ENCODE measurements at places on chromosomes 7 and 10. TPM values are rescaled to one million over a fixed set of nuclear protein-coding genes. Genes with fewer than 3 reads are reported as not detected.

Gene ITGA8
- total RNA-seq, result not detected

DNA sequence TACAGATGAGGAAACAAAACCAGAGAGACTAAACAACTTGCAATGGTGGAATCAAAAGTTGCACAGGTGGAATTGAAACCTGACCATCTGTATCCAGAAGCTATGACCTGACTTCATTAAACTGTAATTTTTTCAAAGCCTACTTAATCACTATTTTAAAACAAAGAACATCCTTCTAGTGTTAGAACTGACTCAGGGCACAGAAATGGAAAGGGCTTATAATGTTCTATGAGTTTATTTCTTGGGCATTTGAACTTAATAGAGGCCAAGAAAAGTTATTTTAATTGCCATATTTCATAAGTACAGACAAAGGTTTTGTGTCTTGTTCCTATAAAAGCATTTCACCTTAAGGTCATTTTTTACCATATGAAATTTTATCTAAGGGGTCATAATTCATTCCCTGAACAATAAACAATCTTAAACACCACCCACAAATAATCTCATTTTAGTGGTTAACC is 8.8 kb downstream of the ITGB1 start:
- no peak for DNase-seq

DNA sequence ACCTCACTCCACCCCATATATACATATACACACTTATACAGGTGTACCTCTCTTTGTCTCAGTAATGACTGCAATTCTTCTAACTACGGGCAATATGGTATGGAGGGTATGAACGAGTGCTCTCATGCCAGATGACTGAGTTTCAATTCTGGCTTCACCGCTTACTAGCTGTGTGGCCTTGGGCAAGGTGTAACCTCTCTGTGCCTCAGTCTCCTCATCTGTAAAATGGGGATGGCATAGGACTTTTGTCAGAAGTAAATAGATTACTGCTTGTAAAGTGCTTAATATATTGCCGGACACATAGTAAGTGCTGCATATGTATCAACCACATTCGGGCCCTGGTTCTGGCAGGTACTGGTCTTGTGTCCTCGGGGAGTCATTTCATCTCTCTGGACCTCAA is 60.1 kb upstream of the IFRD1 start:
- no peak for DNase-seq

DNA sequence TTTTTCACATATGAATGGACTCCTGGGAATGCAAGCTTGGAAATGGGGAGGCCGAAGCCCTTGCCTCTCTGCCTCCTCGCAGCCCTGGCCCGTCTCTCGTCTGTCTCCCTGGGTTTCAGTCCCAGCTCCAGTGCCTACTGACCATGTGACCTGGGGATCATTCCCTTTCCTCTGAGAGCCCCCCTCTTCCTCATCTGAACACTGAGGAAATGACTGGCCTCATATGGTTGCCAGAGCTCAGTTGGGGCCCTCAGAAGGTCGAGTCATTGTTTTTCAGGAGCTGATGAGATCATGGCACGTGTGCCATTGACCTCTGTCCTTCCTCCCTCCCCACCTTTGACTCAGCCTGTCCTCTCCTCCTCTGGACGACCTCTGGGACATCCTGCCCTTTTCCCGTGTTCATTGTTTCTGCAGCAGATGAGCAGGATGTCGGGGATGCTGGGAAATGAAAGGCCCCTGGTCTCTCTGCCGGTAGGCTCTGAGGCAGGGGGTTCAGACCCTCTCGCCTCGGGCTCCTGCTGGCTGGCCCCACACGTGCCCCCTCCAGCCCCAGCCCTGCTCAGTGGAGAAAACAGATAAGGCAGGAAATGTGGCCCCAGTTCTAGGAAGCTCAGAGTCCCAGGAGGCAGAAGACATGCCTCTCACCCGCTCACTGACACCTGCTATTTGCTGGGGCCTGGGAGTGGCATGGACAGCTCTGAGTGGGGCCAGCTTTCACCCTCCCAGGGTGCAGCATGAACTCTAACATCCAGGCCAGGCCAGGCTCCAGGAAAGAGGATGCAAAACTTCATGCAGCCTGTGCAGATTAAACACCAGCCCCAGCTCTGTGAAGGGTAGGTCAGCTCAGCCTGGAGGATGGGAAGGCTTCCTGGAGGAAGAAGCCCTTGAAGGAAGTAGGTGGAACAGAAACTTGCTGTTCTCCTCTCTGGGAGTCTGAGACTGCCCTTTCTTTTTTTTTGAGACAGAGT is 8.3 kb upstream of the PPP1R35 start:
- DNase-seq, result no peak

Gene CFAP46
- 0.21 TPM for total RNA-seq

DNA sequence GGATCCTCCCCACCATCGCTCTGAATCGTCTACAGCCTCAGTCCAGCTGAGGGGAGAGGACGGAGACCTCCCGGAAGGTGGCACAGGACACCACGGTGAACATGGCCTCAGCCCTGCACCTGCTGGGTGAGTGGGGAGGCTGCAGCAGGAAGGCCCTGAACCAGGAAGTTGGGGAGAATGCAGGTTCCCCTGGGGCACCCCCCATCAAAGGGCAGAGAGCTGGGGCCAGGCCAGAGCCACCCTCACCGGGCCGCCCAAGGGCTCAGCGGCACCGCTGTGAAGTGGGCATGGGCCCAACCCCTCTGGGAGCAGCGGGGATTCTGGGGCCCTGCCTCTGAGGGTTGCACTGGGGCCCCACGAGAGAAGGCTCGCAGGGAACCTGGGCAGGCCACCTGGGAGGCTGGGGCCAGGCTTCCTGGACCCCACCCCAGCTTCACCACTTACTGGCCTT is 98.7 kb downstream of the MICALL2 start:
- no peak for DNase-seq

Gene ZNF727
- 1.1 TPM for total RNA-seq

Gene CYP26C1
- total RNA-seq, result 0.05 TPM

- DNase-seq, result no peak
Measured at GRCh38 chr7:93156884-93157283, 8.7 kb upstream of the SAMD9L start.

- peak; percentile 88 for DNase-seq
Measured at GRCh38 chr10:79196470-79197461, 128.0 kb downstream of the ZMIZ1 start.

DNA sequence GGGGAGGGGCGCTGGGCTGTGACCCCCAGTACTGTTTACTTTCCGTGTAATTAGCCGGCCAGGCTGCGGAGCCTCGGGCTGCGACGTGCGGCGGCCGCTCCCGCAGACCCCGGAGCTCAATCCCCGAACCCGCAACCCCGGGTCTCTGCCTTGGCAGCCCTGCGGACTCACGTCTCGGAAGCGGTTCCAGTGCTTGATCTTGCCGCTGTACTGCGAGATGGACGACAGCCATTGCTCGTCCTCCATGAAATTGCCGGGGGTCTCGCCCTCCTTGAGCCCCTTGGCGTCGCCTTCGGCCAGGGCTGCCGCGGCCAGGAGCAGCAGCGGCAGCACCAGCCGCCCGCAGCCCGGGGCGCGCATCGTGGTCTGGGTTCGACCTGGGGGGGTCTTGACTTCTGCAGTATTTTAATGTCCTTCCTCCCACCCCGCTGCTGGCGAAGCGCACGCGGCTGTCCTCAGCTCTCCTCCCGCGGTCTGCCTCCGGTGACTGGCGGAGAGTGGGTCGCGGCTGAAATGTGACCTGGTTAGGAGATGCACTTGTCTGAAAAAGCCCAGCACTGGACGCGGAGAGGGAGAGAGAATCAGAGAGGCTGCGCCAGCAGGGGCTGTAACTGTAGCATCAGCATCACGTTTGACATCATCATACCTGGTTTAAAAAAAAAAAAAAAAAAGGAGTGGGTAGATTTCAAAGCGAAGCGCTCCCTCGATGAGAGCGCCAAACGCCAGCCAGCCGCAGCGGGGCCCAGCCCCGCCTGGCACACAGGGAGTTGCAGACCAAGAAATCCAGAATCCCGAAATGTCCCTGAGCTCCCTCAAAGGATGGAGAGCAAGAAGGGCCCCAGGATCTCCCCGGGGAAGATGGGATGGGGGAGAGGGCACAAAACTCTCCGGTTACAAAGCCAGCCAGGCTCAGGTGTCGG is at the start of gene SPOCK2:
Gene SPOCK2, minus strand, starts transcription at position 583 of the 920 bp plus-strand sequence. Its CDS starts 223 bp downstream, at position 360.
- DNase-seq, result peak; percentile 82

Gene ARHGEF35
- total RNA-seq, result 5.1 TPM

- no peak for DNase-seq
Measured at GRCh38 chr7:150401424-150401790, 22.3 kb downstream of the ZNF775 start.

- DNase-seq, result no peak
Measured at GRCh38 chr10:48760983-48761382, 76.3 kb downstream of the WDFY4 start.

Gene STAMBPL1
- total RNA-seq, result 36.6 TPM

Gene TRIM73
- total RNA-seq, result 3.6 TPM

- no peak for DNase-seq
Measured at GRCh38 chr7:91995391-91996105, 54.9 kb downstream of the AKAP9 start.

DNA sequence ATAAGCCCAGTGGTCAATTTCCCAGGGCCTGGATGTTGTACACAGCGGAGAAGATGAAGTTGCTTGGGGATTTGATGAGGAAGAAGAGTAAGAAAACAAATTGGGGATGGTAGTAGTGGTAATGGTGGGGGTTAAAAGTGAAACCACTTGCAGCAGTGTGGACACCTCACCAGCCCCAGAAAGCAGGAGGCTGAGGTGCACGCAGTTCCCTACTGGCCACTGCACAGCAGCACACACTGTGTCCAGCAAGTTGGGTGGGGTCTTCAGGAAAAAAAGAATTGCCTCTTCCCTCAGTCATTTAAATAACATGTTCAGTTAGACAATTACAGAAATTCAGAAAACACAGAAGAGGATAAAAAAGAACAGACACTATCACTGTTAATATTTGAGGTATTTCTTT is 96.6 kb downstream of the TAX1BP1 start:
- no peak for DNase-seq

DNA sequence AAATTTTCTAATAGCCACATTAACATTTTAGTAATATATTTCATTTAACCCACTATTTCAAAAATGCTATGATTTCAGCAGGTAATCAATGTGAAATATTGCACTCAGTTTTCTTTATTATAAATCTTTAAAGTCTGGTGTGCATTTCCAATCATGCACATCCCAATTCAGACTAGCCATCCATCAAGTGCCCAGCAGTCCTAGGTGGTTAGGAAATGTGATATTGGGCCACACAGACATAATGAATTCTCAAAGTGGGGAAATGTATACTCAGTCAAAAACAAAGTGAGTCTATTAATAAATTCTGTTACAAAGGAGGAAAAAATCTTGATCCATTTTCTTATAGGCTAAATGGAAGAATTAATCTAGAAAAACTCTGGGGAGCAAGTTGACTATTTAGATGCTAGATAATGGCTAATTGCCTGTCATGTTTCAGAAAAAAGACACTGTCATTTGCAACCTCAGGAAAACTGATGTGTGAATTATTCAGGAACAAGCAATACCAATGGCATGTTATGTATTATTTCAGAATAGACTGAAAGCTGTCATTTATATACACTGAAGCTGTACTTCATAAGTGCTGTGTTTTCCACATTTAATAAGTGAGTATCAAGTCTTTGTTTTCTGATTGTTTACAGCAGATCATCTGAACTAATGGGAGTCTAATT is 629.1 kb upstream of the ADARB2 start:
- DNase-seq, result no peak

GRCh38 chr10:67650558-67650957 is 45.4 kb downstream of the CTNNA3 start:
- no peak for DNase-seq

GRCh38 chr7:35555934-35556333 is 139.0 kb downstream of the HERPUD2 start:
- DNase-seq, result no peak

DNA sequence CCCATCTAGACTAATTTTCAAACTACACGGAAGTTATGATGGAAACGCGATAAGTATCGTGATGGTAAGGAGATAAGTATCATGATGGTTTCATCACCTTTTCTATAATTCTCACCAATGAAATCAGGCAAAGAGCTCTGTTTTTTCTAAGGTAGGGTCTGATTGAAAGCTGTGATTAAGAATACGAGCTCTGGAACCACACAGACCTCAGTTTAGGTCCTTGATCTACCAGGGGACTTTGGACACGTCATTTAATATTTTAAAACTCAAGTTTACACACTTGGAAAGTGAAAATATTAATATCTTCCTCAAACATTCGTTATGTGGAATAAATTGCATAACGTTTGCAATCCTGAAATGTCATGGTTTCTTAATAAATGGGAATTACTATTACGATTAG is 538.2 kb upstream of the CELF2 start:
- no peak for DNase-seq

Gene CCL24
- not detected for total RNA-seq

Gene PUS7
- total RNA-seq, result 33.8 TPM

Gene GCK
- total RNA-seq, result 0.53 TPM

GRCh38 chr10:12899546-12899945 is 102.0 kb downstream of the CCDC3 start:
- no peak for DNase-seq

Gene RBP3
- total RNA-seq, result not detected

Gene DGKI
- 2.9 TPM for total RNA-seq

- no peak for DNase-seq
Measured at GRCh38 chr7:41573862-41574261, 129.0 kb downstream of the INHBA start.

DNA sequence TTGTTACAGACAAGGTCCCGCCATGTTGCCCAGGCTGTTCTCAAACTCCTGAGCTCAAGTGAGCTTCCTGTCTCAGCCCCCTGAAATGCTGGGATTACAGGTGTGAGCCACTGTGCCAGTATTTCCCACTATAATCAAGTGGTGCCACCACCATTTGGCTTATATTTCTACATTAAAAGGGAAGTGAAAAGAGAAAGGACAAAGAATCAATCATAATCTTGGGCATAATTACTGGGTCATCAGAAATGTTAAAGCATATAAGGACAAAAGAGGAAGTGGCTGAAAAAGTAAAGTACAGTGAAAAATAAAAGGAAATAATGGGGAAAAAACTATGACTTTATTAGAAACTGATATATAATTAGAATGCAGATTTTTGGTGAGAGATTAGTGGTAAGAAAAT is 25.7 kb upstream of the ENTPD1 start:
- DNase-seq, result no peak

DNA sequence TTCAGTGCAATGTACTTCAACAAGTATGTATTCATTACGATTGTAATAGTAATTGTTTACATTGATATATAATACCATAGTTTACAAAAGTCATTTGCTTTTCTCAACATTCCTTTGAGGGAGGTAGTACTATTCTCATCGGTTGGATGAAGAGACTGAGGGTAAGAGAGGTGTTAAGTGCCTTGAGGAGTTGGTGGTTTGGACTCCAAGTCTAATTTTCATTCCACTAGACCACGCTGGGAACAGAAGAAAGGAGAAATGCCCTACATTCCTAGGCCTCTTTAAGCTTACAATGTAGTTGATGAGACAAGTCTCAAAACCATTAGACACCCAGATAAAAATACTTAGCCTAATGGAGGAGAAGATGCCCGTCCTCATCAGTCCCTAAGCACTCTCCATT is 28.6 kb downstream of the CDK1 start:
- DNase-seq, result no peak

DNA sequence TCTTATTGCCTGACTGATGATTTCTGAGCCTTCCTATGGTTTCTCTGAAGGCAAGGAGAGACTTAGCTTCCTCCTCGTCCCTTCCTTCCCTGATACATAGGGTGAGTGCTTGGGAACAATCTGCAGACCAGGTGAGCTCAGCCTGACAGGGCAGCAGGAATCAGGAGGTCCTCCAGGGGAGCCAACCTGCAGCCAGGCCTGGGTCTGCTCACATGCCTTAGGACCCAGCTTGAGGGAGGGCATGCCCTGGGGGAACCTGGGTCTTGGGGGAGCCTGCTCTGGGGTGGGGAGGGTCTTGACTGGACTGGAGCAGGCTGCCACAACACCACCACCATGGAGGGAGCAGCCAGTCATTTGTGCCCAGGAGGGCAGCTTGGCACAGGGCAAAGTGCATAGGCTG is 57.7 kb downstream of the LRRC18 start:
- no peak for DNase-seq

- DNase-seq, result no peak
Measured at GRCh38 chr10:51918440-51918839, 219.0 kb upstream of the CSTF2T start.

Gene BLOC1S2
- total RNA-seq, result 45.0 TPM

Measured in activated CD4-positive, alpha-beta T cell treated with anti-CD3 and anti-CD28 coated beads for 36 hours (primary cell).